ENCODE measurements at places on chromosomes 6 and 20. TPM values are rescaled to one million over a fixed set of nuclear protein-coding genes. Genes with fewer than 3 reads are reported as not detected.

- no peak for DNase-seq
Observed at GRCh38 chr20:64121586-64121985, 14.2 kb upstream of the NPBWR2 start.

GRCh38 chr6:137875058-137875520 is 8.0 kb downstream of the TNFAIP3 start:
- no peak for DNase-seq

DNA sequence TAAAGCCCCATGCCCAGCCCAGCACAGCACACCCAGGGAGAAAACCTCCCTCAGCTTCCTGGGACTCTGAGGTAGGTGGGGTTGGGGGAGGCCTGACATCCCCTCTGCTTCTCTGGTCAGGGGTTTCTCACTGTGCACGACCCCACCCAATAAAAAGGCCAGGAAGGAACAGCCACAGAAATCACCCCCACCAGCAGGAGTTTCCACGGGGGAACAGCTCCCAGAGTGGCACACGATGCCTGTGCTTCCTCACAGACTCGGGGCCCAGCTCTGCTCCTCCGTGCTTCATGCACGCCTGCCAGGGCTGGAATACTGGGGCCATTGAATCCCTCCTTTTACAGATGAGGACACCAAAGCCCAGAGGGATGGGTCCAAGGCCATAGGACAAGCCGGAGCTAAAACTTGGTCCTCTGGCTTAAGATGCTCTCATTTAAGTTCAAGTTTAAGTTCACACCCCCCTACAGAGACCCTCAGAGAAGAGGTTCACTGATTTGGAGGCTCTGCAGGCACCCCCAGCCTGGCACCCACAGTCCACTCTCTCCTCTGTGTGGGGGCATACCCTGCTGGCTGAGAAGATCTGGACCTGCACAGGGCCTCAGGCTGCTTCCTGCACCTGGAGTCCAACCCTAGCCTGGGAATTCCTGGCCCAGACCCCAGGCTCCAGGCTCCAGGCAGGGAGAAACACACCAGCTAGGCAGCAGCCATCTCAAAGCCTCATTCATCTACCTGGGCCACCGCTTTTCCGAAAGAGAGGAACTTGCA is 14.3 kb downstream of the ACSS1 start:
- no peak for DNase-seq

DNA sequence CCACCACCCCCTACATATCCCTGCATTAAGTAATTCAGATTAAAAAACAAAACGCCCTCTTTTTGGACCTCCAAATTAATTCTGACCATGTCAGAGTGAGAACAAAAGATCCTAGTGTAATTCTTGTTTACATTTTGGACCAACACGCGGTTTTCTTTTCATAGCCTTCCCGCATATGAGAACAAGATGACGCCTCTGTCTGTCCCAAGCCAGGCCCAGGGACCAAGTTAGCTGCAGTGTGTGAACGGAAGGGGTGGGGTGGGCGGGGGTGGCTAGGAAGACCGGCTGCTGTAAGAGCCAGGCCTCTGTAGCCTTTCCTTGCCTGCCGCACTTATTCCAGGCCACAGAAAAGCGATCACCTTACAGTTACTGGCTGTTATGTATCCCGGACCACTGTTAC is 68.0 kb downstream of the PLCG1 start:
- no peak for DNase-seq

Gene GRM4
- 0.90 TPM for polyA plus RNA-seq

GRCh38 chr6:93915961-93916360 is 496.6 kb upstream of the EPHA7 start:
- no peak for DNase-seq

Gene MSH5
- 25.8 TPM for polyA plus RNA-seq

Gene FOXS1
- polyA plus RNA-seq = not detected

DNA sequence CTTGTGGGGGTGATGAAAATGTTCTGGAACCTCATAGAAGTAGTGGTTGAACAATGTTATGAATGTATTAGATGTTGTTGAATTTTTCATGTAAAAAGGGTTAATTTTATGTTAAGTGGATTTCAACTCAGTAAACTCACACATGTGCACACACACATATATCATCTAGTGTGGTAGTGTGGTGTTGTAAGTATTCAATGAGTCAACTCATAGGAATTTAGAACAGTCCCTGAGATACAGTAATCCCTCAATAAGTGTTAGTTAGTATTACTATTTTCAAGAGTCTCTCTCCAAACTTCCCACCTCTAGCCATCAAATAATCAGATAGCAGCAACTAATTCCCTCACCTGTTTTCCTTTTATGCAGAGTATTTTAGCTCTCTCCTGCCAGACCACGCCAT is 563.1 kb upstream of the JARID2 start:
- no peak for DNase-seq

DNA sequence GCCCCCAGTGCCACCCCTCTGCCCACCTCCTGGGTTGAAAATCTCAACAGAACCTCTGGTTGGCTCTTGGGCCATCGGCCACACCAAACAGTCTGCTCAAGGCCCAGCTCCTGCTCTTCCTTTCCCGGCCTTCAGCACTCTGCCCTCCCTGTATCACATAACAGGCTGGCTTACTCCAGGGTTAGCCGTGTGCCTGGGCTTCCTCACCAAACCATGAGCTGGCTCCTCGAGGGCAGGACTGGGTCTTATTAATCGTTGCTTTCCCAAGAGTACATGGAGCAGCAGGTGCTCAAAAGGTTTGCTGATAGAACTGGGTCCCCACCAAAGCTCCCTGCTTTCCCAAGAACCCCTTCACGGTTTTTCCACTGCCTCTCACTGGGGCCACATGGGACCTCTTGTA is 12.7 kb upstream of the FAM83C start:
- no peak for DNase-seq

GRCh38 chr20:42714298-42715141 is 475.2 kb downstream of the PTPRT start:
- DNase-seq = no peak

GRCh38 chr6:28709478-28710349 is 184.0 kb downstream of the GPX5 start:
- no peak for DNase-seq

DNA sequence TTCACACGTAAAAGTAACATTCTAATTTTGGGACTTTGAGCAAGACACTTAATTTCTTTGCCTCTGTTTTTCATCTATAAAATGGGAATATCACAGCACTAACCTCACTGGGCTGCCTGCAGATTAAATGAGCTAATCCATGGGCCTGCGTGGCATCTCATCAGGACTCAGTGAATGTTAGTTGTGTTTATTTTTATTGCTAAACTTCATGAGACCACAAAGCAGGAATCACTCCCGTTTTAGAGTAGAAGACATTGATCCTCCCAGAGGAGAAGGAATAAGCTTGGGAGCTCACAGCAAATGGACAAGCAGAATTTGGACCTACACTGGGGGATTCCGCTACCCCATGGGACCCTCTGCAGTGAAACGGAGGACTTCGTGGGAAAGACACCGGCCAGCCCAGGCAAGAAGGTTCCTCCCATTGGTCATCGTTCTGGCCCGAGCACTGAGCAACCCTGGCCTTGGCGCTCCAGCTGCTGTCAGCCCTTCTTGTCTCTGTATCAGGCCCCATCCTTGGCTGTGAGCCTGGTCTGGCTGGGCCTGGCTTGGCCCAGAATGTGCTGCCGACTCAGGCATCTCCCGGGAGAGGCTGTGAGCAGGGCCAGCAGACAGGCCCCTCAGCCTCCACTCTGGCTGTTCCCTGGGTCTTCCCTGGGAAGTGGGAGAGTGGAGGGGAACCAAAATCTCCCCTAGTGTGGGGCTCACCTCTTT is 79.8 kb downstream of the NFATC2 start:
- DNase-seq = peak; percentile 85

GRCh38 chr20:33653218-33653899 is 8.8 kb upstream of the C20orf144 start:
- peak; percentile 77 for DNase-seq

- no peak for DNase-seq
Observed at GRCh38 chr6:55866128-55866527, 9.3 kb downstream of the BMP5 start.

GRCh38 chr6:157030755-157031154 is 253.6 kb downstream of the ARID1B start:
- DNase-seq = no peak

- DNase-seq = peak; percentile 91
Observed at GRCh38 chr6:143575440-143575839, 63.9 kb upstream of the FUCA2 start.

DNA sequence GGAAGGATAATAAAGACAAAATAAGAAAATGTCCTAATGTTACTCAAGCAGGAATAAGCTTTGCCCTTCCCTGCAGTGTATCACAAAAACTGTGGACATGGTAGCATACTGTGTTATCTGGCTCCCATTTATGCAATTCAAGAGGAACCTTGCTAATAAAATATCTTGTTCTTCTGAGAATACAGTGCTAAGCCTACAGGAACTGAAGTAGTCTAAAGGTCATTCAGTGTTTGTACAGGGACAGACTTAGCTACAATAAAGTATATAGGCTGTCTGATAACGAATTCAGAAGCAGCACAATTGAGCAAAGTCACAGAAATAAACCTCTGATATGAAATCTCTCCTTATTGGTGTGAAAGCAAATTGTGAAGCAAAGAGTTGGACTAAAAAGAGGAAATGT is 59.6 kb upstream of the SDHAF4 start:
- DNase-seq = no peak

GRCh38 chr6:44956396-44956795 is 371.7 kb upstream of the RUNX2 start:
- DNase-seq = no peak

Gene EDN1
- polyA plus RNA-seq = 2.5 TPM

Gene CENPB
- polyA plus RNA-seq = 39.5 TPM

DNA sequence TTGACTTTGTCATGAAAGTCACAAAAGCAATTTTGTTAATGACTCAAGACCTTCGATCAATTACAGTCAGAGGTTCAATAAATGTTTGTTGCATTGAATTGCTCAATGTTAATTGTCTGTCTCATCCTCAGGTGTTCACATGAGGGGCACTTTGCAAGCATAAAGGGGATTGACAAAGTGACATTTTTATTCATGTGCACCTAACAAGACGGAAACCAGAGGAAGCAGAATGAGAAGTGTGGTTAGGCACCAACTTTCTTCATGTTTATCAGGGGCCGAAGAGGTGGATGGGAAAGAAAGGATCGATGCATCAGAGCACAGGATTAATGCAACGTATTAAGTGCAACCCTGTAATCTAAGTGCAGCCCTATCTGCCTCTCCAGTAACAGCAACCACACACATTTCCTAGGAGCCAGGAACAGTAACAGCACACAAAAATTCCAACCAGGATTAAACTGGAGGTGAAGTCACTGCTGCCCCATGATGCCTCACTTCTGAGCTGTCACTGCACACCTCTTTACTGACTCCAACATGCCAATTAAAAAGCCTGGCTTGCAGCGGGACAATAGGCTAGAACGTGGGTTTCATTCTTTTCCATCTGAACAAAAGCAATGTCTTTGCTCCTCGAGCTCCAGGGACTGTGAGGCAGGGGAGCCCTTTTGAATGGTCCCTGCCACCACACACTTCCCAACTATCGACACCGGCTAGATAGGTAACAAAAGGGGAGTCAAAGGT is 262.7 kb downstream of the CD83 start:
- no peak for DNase-seq

DNA sequence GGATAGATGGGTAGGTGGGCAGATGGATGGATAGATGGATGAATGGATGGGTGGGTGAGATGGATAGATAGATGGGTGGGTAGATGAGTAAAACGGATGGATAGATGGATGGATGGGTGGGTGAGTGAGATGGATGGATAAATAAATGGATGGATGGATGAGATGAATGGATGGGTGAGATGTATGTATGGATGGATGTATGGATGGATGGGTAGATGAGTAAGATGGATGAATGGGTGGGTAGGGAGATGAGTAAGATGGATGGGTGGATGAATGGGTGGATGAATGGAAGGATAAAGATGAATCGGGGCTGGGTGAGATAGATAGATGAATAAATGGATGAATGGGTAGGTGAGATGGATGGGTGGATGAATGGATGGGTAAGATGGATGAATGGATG is 210.1 kb downstream of the TFAP2C start:
- no peak for DNase-seq

Gene GGTLC1
- polyA plus RNA-seq = not detected

GRCh38 chr6:113530769-113531168 is 326.4 kb upstream of the MARCKS start:
- DNase-seq = no peak

- DNase-seq = no peak
Observed at GRCh38 chr6:5343998-5344397, 82.7 kb downstream of the FARS2 start.

Gene RFX6
- polyA plus RNA-seq = not detected

- no peak for DNase-seq
Observed at GRCh38 chr6:143139239-143139784, 78.6 kb downstream of the AIG1 start.

- no peak for DNase-seq
Observed at GRCh38 chr20:45323731-45324130, 15.6 kb upstream of the MATN4 start.

DNA sequence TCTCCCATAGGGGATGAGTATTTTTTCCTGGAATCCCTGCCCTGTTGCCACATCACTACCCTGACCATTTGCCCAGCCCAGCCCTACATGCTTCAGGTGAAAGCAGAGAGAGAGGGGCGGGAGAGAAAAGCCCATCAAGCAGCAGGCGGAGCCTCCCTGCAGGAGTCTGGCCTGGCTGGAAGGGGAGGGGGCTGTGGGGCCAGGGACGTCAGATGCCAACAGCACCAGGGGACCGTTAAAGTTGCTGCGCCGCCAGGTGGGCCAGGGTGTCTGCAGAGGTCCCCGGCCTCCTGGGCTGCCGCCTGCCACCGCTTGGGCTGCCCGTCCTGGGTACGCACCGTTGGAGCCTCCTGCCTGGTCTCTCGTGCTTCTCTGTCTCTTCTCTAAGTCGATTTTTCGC is 757 bp upstream of the R3HDML start:
- DNase-seq = no peak

Measured in muscle of arm (tissue), 14 donors.